ENCODE measurements at places on chromosomes 2 and 18.

DNA sequence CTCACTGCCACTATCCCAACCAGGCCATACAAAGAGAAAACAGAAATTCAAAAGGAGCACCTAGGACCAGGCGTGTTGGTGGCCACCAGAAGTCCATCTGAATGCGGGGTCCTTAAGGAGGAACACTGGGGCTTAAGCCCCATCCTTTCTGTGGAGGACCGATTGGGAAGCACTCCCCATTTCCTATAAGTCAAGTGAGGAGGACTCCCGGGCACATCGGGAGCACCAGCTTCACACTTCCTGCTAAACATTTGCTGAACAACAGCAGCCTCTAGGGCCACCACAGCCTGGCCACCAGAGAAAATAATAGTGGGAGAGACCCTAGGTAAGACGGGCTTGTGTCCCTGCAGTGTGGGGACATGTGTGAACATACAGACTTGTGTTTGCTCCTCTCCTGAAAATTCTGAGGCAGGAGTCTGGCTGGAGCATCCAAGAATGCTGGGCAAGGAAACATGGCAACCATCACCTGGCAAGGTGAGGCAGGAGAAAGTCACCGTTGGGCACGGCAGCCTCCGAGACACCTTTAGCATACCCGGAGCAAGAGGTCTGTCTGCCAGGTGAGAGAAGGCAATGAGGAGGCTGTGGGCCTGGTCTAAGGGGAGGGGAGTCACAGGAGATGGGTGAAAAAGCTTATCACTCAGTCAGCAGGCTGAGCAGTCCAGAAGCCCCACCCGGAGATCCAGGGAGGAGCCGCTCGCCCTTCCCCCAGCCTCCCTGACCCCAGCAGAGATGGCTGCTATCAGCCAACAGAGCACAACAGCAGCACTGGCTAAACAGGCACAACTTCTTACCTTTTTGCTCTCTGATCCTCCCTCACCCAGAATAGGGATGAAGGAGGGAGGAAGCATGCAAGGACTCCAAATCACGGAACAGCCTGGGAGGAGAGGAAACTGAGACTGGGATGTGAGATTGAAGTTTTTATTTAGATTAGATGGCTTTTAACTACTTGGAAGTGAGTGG, 282.3 kb downstream of the EIPR1 start:
- no peak for DNase-seq

DNA sequence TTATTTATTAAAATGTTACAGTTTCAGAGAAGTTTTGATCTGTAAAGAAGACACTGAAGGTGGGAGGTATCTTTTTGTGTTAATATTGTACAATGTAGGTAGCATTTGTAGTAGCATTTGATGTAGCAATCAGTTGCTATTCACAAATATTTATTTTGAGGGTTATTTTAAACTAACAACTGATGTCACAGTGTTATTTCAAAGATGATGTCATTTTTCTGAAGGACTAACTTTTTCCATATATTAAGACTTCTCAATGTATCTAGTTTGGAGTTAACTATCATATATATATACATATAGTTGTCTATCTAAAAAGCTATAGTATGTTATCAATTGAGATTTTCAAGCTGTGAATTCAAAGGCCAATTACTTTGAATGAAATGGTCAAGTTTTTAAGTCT, 1003.3 kb downstream of the DSC3 start:
- no peak for DNase-seq

- DNase-seq: no peak
Observed at GRCh38 chr18:7272311-7273049, 41.6 kb downstream of the LRRC30 start.

GRCh38 chr2:161915121-161915520, 158.9 kb downstream of the DPP4 start:
- no peak for DNase-seq

- DNase-seq: no peak
Observed at GRCh38 chr2:8096484-8096883, 585.4 kb upstream of the ID2 start.

- no peak for DNase-seq
Observed at GRCh38 chr18:4068552-4069158, 386.5 kb downstream of the DLGAP1 start.

DNA sequence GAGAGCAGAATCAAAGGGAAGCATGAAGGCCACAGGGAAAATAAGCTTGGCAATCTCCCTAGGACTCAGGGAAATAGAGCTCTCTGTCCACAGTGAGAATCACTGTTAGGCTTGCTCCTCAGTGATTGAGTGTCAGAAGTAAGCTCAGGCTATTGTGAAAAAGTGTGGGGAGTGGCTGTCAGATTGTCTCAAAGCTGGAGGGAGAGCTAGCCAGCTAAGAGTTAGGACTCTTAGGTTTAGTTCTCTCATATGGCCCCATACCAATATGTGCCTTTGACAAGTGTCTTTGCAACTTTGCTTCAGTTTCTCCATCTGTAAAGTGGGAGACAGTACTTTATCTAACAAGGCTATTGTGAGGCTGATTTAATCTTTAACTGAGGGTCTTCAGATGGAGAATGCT, 17.2 kb downstream of the EIF4E2 start:
- DNase-seq: no peak

- DNase-seq: no peak
Observed at GRCh38 chr2:196618661-196619060, 20.9 kb upstream of the CCDC150 start.

- no peak for DNase-seq
Observed at GRCh38 chr2:96734880-96735583, 4.8 kb downstream of the LMAN2L start.

GRCh38 chr18:63747006-63747405, 28.2 kb upstream of the SERPINB7 start:
- DNase-seq: no peak

GRCh38 chr2:84459018-84459943, at the start of gene SUCLG1:
Gene SUCLG1 (minus strand): TSS chr2:84459280. CDS start chr2:84459269, 11 bp downstream.
- DNase-seq: peak; percentile 87

DNA sequence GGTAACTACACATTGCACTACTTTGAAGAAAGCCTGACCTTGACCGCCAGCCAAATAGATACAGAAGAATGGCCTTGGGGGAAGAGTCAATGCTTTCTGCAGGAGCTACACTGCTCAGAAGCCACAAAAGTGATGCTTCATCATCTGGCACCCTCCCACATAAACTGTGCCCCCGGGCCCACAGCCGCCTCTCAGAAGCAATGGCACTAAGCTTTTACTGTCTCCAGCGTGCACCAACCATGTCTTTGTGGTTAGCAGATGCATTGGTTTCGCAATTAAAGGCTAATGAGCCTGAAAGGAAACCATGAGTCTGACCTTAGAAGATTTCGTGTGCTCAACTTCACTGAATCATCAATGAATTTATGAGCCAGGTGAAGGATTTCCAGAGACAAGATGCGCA, 209.4 kb upstream of the TRIB2 start:
- DNase-seq: peak; percentile 56

DNA sequence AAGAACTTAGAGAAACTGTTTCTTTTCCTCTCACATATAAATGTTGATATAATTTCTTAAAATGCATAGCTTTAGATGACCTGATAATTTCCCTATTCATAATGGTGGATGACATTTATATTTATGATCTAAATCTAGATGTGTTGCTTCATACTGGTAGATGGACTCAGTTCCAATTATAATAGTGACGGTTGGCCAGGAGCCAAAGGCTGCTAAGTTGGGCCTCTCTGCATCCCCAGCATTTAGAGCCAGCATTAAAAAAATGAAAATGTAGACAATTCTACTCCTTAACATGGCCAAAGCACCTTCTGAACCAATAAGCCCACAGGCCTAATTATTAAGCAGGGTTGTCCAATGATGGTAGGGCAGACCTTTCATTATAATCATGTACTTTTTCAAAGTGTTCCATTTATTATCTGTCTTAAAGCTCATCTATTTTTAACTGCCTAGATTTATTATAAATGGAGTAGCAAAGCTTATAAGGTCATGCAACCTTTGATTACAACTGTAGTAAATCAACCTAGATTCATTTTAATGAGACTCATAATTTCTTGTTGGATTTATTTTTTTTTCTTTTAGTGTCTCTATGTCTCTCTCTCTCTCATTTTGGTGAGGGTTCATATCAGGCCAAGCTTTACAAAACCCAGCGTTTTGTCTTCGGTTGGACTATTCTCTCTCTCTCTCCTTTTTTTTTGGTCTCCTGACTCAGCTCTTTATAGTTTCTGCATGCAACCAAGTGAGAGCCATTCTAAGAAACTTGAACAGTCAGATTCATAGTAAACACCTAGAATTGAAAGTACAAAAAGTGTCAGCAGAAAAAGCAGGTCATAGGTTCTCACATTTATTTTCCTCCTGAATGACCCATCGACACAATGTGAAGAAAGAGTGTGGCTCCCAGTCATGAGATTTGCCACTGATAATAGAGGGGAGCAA, 2016.1 kb upstream of the PIK3C3 start:
- DNase-seq: no peak

DNA sequence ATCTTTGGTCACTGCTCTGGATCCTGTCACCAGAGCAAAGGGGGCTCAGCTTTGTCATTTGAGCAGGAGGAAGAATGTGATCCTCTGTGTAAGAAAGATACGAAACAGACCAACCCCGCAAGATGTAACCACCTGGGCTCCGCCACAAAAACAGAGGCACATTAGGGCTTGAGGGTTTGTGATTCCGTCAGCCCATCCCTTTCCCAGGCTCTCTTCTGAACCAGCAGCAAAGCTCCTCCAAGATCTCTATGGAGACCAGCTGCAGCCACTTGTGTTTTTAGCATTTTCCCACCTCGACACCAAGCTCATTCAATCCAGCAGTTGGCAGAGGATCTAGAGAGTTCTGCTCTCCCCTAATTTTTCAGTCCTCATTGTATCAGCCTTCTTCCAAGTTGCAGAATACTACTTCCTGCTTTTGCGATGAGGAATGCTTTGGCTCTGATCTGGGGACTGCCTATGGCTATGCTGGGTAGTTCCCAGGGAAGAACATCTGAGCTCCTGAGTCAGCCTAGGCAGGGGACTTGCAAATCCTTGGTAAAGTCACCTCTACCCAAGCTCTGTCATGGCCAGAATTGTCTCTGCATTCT, 139.6 kb upstream of the RAB12 start:
- no peak for DNase-seq

DNA sequence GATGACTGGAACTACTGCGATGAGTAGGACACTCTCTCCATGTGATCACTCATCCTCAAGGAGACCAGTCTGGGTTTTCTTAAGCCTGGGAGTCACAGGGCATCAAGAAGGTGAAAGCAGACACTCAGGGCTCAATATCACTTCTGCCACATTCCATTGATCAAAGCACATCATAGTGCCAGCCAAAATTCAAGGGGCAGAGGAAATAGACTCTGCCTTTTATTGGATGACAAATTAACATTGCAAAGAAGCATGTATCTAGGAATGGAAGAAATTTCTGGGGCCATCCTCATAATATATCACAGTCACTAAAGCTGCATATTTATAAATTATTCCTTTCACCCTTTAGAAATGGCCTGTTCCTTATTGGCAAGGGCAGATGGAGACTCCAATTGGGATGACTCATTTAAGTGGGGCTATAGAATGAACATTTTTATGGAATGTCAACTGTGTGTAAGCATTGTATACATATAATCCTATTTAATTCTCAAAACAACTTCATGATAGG, 114.8 kb upstream of the CDC42EP3 start:
- DNase-seq: no peak

- no peak for DNase-seq
Observed at GRCh38 chr2:180669016-180669415, 311.4 kb upstream of the UBE2E3 start.

- DNase-seq: no peak
Observed at GRCh38 chr2:132720393-132720792, 50.4 kb upstream of the LYPD1 start.

- DNase-seq: no peak
Observed at GRCh38 chr18:75220551-75221355, 10.2 kb downstream of the TSHZ1 start.

DNA sequence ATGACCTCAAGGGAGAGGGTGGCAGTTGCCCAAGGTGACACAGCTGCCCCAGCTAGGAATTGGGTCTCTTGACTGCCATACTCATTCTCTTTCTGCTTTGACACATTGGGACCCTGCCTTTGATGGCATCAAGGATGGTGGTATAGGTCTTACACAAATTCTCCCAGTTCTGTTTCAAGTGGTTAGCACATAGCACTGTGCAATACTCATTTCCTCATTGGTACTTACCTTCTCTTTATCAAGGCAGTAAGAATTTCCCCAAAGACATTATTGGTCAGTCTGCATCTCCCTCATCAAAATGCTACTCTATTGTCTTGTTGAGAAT, 35.9 kb upstream of the CCDC93 start:
- no peak for DNase-seq

DNA sequence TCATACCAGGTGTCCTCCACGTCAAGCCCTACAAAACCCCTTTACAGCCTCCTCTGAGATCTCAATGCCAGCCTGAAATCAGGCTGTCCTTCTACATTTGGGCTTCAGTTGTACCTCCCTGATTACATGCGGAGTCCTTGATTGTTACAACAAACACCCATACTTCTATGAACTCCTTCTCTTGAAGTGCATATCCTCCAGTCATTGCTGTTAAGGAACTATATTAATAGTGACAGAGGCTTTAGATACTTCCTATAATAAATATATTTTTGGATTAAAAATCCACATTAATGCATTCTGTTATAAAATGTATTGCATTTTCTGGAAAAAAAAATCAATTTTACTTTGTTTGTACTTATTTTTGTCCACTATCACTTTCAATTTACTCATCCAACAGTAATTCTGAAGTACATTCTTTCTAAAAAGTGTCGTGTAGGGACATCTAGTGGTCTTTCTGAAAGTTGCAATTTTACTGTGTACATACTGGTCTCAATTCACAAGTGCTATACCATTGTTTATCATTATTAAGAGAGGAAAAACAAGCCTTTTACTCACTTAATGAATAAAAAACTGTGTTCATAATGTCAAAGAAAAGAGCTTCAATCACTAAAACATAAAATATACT, 316.4 kb downstream of the DSEL start:
- DNase-seq: no peak

DNA sequence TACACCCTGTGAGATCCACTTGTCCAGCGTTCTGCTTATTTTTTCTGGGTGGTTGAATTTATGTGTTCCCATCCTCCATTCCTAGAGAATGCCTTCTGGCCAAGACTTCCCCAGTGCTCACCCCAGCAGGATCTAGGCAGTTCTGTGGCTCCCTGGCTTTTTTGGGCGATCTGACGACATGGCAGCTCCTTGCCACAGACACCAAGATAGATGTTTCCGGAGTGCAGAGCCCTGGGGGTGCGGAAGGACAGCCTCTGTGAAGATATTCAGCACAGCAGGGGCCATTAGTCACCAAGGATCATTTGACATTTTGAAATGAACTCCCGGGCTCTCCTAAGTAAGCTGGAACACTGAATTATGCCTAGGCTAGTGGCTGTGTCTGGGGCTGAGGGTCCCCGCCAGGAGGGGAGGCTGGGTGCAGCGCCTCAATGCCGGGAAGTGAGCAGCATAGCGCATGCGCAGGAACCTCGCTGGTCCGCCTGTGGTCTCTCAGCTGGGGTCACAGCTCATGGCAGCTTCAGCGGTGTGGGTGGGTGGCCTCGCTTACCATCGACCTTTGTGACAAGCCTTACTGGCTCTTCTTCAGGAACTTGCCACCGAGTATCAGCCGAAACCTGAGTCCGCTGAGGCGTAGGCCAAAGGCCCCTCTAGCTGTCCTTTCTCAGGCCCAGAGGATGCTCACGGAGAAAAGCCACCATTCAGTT, 60.3 kb downstream of the MEX3C start:
- DNase-seq: no peak

GRCh38 chr2:235843591-235844395, 324.4 kb downstream of the GBX2 start:
- no peak for DNase-seq
